ENCODE measurements at places on chromosomes 11 and 22.
A peak's percentile ranks its signal among the peaks of the same experiment; 100 is the strongest.

GRCh38 chr11:84890676-84891075 lies 736.5 kb downstream of the DLG2 start:
- no peak for DNase-seq

DNA sequence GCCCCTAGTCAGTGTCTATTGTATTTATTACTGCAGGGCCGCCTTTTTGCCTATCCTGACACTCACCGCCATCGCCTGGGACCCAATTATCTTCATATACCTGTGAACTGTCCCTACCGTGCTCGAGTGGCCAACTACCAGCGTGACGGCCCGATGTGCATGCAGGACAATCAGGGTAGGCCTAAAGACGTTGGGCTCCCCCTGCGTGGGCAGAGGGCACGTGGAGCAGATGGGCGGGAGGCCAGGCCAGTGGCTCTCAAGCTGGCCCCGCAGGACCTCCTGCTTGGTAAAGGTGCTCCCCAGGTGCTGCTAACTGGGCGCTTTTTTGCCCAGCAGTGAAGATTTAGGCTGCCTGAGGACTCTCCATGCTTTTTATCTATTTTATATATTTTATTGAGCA lies 22.5 kb downstream of the CAT start:
- DNase-seq: no peak

DNA sequence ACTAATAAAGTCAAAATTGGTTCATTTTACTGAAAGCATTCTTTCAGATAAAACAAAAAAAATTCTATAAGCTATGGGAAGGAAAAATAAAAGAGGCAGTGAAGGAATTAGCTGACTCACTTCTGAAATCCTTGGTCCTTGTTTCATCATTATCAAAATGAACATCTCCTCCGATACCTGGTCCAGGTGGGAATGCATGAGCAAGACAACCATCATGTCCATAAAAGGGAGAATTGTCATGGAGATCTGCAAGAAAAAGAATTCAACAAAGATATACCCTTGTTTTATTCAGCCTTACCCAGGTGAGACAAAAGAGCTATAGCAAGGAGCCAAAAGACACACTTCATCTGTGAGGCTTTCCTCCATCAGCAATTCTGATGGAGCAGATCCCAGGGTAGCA lies 27.2 kb downstream of the MMP10 start:
- no peak for DNase-seq

DNA sequence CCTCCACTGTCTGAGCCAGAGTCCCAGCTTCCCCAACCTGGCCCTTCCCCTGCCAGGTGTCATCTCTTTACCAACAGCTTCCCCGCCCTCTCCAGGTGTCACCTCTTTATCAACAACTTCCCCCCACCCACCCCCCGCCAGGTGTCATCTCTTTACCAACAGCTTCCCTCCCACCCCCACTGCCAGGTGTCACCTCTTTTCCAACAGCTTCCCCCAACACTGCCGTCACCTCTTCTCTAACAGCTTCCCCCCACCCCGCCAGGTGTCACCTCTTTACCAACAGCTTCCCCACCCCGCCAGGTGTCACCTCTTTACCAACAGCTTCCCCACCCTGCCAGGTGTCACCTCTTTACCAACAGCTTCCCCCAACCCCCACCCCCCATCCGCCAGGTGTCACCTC lies 29.8 kb upstream of the TTLL12 start:
- no peak for DNase-seq

GRCh38 chr11:131397675-131398074 lies 27.3 kb downstream of the NTM start:
- DNase-seq: no peak

DNA sequence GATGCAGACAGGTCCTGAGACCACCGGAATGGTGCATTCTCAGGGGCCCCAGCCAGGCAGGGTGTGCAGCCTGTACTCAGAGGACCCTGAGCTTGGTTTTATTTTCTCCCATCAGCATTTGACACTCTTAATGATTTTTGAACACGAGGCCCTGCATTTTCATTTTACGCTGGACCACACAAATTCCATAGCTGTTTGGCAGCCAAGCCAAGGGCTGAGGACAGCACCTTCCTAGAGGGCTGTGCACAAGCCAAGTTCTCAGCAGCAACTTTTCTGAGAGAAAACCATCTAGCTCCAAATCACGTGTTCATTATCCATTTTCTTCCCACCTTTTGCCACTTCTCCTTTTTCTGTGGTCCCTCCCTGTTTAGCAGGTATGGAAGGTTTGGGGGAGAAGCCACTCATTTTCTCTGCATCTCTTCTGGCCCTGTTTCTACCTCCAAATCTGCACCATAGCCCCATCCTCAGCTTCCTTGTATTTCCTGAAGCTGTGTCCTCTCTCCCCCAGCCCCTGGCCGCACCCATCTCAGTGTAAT lies 60.4 kb downstream of the TRAF6 start:
- no peak for DNase-seq

- no peak for DNase-seq
Observed at GRCh38 chr22:39240831-39241793, 3.7 kb downstream of the PDGFB start.

DNA sequence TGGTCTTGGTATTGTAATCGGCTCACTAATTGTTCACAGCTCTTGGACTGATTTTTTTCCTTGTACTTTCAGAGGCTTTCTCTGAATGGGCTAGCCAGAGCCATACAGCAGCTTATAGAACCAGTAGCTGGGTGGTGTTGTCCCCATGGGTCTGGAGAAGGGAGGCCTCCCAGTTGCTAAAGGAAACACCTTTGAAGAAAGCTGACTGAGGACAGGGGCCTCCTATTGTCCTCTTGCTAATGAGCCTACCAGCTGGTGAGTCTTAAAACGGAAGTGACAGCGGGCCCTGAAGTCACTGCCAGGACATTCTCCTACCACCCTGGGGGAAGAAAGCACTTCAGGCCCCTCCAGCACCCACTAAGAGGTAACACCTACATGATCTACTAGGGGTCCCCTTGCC lies 9.9 kb downstream of the FADS3 start:
- DNase-seq: no peak

GRCh38 chr11:73451896-73452295 lies 75.7 kb downstream of the RELT start:
- no peak for DNase-seq

DNA sequence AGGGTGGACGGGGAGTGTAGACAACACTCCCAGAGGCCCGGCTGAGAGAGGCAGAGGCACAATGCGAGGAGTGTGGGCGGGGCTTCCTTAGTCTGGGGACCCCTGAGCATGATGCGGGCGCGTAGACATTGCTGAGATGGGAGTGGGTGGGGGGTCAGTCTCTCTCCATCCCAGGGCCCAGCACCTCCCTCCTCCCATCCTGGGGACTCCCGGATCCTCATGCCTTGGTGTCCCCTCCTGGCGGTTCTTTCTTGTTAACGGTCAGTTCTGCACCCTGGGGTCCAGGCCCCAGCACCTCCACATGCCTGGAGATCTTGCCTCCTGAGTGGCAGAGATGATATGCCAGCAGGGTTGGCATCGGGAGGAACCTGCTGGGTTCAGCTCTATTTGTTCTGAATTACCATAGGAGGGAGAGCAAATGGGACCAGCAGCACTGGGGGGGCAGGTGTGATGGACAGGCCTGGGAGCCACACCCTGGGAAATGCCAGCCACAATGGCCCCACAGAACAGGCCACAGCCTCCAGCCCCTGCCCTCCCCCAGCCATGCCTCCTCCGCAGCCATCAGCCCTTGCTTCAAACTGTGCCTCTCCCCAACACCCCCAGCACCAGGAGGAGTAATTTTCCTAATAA lies 55.7 kb downstream of the RTL6 start:
- DNase-seq: no peak

GRCh38 chr22:45268167-45268957 lies 16.4 kb upstream of the UPK3A start:
- no peak for DNase-seq

DNA sequence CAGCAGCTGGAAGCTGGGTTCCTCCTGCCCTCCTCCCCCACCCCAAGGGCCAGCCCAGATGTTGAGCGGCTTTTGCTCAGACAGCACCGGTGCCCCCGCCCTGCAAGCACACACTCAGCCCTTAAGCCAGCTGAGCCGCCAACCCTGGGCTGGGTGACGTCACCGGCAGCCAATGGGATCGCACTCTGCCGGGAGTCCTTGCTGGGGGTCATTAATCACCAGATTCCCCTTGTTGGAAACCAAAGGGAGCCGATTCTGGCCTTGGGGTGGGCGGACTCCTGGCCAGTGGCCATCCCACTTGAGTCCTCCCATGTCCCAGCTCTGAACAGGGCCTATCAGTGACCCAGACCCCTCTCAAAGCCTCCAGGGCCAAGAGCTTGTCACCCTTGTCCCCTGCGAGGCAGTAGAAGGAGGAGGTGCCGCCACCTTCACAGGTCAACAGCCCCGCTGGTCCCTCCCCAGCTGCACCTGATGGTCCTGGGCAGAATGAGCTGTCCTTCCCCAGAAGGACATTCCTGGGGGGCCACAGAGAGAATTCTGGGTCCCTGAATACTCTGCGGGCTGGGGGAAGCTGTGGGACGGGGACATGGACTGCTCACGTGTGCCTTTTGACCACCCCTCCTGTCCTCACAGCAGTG lies 7.4 kb downstream of the DUSP8 start:
- DNase-seq: peak; percentile 32

GRCh38 chr11:32312206-32312817 lies 123.0 kb downstream of the WT1 start:
- no peak for DNase-seq

DNA sequence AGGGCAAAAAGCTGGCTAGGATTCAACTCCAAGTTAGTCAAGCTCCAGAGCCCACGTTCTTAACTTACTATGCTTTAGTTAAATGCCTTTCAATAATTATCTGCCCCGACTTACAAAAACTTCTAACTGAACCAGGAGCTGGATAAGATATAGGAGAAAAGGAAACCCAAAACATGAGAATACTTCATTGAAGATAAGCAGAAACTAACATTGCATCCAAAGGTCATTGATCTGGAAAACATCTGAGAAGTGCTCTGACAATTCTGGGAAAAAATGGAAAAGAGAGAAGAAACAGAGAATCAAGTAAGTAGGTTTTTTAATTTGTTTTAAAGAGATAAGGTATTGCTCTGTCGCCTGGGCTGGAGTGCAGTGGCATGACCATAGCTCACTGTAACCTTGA lies 27.2 kb downstream of the ACAT1 start:
- no peak for DNase-seq

DNA sequence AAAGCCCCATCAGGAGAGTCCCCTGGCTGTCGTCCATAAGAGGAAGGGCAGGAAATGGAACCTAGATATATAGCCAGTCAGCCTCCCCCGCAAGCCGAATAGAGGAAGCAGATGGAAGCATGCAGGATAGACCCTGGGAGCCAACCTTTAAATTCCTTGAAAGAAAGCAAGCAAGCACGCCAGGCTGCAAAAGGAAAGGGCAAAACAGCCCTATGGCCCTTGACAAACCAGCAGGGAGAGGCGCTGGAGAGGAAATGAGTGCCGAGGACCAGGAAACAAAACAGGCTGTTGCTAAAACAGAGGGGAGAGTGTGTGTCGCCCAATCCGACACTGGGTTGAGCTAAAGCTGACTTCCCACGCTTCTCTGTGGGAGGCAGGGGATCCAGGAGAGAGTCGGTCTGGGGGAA lies 203.5 kb upstream of the MTNR1B start:
- no peak for DNase-seq

- DNase-seq: no peak
Observed at GRCh38 chr22:46031557-46031956, 54.6 kb upstream of the WNT7B start.

DNA sequence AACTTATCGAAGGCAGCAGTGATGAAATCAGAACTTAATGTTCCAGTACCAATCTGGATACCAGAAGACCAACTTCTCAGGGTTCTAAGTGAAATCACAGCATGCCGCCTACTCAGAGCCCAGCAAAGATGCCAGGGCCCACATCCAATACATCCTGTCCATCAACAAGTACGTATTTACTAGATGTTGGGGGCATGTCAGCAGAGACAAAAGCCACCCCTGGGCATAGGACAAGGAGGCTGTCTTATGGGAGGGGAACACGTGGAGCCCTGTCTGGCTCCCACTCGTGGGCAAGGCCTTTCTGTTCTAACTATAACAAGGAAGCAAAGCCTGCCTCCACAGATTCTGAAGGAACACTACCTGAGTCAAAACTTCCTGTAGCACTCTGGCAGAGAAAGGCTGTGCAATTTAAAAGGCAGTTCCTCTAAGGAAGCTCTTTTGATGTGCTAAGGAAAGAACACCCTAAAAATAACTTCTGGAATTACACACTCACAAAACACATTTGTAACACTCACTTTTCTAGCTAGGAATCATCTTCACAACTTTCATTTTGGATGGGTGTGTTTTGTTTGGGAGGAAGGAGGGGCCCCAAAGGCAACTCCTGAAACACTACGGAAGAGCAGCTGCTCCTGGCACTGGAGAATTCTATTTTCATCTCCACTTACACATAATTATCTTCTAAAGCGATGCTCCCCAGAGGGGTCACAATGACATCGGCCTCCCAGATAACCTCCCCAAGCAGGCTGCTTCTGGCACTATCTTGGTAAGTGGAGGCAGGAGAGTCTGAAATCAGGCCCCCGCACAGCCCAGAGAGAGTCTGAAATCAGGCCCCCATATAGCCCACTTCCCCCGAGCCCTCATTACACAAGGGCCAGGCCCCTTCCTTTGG lies 14.2 kb downstream of the SMCO4 start:
- DNase-seq: no peak

DNA sequence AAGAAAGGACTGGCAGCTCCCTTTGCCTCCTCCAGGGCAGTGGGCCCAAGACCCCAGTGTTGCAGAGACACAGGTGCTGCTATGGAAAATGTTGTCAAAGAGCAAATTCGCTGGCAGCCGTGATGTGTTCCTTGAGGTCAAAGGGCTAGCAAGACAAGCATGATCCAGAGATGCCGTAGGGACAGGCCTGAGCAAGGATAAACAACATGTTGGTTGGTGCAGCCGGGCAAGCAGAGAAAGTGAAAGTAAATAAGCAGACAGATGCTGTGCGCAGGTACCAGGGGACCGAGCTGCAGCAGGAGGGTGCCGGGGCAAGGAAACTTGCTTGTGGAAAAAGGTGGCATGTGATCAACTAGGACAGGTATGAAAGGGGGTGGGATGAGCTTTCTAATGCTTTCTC lies 125.5 kb upstream of the NECTIN1 start:
- DNase-seq: no peak

DNA sequence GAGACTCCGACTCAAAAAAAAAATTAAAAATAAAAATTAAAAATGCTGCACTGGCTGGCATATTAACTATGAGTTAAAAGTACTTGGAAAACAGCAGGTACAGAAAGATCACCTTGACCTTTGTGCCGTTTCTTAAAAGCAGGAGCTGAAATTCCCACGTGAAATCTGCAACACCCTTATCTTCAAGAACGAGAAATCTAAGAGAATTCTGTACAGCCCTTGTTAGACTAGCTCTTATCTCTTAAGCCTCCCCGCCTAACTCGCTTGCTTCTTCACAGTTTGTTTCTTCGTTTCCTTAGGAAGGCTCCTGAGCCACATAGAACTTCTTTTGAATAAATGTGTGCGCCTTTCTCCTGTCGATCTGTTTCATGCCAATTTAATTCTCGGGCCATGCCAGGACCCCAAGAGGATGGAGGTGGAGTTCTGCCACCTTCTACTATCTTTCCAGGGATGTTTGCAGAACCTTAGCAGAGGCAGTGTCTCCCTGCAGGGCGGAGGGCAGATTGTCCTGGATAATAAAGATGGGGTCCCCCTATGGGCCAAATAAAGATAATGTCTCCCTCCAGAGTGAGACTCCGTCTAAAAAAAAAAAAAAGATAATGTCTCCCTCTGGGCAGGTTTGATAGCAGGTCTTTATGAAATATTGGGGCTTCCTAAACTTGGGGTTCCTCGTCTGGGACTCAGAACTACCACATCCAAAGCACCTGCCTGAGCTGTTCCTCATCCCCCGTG lies 27.4 kb upstream of the SYT8 start:
- DNase-seq: no peak

GRCh38 chr22:22787786-22788459 lies 99.7 kb upstream of the IGLL5 start:
- peak; percentile 1 for DNase-seq

- no peak for DNase-seq
Observed at GRCh38 chr11:85096939-85097338, 530.2 kb downstream of the DLG2 start.
